ENCODE measurements at places on chromosomes 1 and 21.

GRCh38 chr1:156402331-156403020, 33.5 kb downstream of the RHBG start:
- DNase-seq: no peak

DNA sequence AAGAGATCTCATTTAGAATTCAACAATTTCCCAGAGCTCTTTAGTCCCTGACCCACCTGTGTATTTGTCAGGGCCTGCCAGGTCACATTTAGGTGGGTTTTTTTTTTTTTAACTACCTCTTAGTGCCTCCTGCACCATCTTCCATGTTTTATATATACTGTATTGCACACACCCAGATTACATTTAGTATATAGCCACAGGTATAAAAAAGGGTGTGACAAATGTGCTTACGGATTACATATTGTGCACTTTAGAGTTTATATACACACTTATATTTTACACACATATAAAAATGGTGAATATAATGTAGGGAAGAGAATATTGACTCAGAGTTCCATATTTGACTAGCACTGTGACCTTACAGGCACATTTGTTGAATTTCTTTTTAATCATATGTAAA, 17.4 kb upstream of the LRIG2 start:
- no peak for DNase-seq

DNA sequence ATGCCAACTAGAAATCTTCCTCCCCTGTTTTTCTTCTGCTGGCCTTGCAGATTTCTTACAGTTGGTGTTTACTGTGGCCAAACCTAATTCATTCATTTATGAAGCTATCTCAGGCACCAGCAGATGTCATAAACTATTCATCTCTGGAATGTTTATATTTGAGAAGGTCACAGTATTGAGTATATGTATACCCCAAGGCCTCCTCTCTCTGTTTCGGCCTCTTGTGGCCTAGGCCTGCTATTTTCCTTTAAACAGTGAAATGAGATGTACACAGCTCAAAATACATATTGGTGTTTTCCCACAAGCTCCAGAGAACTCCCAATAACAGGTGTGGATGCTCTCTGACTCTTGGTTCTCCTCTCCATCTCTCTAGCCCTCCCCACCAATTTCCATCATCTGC, 520.7 kb upstream of the CAMK1G start:
- no peak for DNase-seq

DNA sequence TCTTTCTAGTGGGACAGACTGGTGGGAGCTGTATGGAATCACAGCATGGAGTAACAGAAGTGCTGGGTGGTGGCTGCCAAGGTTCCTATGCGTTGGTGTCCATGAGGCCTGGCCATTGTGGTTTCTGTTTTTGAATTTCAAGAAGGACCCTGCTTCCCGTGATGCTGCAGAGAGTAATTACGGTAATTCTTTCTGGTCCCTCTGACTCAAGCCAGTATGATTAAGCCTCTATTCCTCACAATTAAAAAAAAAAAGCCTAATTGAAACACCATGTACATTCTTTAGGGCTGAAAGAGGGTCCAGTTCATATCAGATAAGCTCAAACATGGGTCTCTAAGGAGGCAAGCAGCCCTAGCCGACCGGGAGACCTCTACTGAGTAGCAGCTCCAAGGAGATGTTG, 10.5 kb upstream of the C1orf21 start:
- no peak for DNase-seq

DNA sequence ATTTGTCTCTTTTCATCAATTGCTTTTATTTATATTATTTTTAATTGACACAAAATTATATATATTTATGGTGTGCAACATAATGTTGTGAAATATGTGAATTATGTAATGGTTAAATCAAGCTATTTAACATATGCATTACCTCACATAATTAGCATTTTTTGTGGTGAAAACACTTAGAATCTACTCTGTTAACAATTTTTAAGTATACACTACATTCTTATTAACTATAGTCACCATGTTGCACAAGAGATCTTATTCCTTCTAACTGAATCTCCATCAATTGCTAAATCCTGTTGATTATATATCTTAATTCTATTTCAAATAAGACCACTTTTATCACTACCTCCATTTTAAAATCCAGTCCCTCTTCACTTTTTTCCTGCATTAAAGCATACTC, 42.5 kb downstream of the PLPPR5 start:
- DNase-seq: no peak

DNA sequence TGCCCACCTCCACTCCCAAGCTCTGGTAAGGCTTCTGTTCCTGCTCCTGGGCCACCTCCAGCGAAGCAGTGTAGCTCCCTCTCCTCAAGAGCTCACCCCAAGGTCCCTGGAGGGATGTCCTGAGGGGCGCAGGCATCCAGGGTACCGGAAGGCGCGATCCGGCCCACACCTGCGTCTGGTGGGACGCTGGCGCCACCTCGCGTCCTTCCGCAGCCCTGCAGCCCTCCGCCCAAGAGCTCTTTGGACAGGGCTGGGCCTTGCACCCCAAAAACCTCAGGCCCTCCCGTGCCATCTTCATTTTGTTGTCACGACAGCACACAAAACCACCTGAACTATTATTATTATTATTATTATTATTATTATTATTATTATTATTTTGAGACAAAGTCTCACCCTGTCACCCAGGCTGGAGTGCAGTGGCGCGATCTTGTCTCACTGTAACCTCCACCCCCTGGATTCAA, 49.2 kb upstream of the PAX7 start:
- peak; percentile 47 for DNase-seq

- no peak for DNase-seq
Observed at GRCh38 chr1:205942631-205943159, 561 bp downstream of the SLC26A9 start.

- DNase-seq: peak; percentile 19
Observed at GRCh38 chr1:6625584-6626149, 999 bp downstream of the THAP3 start.

GRCh38 chr1:212520299-212520698, 87.6 kb downstream of the NENF start:
- no peak for DNase-seq

- DNase-seq: no peak
Observed at GRCh38 chr1:19206947-19207346, 3.1 kb downstream of the UBR4 start.

DNA sequence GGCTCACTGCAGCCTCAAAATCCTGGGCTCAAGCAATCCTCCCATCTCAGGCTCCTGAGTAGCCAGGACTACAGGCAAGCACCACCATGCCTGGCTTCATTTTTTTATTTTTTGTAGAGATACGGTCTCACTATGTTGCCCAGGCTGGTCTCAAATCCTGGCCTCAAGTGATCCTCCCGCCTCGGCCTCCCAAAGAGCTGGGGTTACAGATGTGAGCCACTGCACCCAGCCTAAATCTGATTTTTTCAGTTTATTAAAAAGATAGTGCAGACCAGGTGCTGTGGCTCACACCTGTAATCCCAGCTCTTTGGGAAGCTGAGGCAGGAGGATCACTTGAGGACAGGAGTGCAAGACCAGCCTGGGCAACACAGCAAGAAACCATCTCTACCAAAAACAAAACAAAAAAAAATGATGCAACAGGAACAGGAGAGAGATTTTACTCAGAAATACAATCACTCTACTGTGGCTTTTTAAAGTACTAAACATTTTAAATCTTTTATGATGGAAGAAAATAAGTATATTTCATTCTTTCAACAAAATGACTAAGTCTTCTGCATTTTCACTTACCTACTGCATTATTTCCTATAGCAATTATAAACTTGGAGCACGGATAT, 1.9 kb downstream of the PSMG1 start:
- no peak for DNase-seq

- DNase-seq: no peak
Observed at GRCh38 chr1:247456021-247456420, 1.9 kb downstream of the OR2B11 start.

DNA sequence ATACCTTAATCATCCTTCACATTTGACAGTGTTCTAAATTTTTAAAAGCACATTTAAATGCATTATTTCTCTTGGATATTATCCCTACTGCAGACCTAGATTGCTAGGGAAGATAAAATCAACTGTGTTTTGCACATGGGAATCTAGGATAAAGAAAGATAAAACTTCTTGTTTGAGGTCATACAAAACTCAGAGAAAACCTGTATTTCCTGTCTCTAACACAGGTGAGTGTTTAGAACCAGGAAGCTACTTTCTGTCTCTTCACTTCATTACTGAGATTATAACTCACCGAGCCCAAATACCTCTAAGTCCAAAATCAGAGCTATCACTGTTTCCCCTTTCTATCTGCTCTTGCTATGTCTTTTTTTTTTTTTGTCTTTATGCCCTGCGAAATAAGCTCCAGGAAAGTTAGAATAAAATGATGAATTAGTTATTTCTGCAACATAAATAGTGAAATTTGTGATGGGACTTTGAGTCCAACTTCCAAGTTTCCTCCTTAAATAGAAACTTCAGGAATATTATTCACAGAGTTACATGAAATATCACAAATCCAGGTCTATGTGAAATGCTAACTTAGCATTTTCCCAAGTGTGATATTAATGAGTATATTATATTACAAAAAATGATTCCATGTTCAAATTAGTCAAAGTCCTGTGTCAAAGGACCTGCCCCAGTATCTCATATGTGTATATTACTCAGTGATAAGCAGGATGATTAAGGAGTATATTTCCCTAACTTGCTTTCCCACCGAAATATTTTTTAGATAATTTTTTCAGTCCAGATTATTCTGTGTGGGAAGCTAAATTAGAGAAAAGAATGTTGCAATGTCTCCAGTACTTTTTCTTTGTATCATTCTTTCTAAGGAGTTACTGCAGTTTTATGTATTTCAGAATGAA, 226.4 kb downstream of the PLA2G4A start:
- no peak for DNase-seq

DNA sequence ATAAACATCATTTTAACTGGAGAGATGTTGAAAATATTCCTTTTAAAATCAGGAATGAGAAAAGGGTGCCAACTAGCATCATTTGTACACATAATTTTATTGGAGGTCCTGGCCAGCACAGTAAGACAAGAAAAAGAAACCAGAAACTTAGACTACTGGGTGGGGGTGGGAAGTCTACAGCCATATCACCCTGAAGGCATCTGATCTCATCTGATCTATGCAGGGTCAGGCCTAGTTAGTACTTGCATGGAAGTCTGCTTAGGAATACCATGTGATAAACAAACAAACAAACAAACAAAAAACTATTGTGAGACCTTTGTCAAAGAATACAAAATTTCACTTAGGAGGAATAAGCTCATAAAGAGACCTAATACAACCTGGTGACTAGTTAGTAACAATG, 54.2 kb downstream of the EIF2B3 start:
- DNase-seq: no peak

- DNase-seq: no peak
Observed at GRCh38 chr1:58964880-58965279, 181.0 kb upstream of the JUN start.

GRCh38 chr1:173295391-173295790, 88.3 kb upstream of the TNFSF4 start:
- no peak for DNase-seq

DNA sequence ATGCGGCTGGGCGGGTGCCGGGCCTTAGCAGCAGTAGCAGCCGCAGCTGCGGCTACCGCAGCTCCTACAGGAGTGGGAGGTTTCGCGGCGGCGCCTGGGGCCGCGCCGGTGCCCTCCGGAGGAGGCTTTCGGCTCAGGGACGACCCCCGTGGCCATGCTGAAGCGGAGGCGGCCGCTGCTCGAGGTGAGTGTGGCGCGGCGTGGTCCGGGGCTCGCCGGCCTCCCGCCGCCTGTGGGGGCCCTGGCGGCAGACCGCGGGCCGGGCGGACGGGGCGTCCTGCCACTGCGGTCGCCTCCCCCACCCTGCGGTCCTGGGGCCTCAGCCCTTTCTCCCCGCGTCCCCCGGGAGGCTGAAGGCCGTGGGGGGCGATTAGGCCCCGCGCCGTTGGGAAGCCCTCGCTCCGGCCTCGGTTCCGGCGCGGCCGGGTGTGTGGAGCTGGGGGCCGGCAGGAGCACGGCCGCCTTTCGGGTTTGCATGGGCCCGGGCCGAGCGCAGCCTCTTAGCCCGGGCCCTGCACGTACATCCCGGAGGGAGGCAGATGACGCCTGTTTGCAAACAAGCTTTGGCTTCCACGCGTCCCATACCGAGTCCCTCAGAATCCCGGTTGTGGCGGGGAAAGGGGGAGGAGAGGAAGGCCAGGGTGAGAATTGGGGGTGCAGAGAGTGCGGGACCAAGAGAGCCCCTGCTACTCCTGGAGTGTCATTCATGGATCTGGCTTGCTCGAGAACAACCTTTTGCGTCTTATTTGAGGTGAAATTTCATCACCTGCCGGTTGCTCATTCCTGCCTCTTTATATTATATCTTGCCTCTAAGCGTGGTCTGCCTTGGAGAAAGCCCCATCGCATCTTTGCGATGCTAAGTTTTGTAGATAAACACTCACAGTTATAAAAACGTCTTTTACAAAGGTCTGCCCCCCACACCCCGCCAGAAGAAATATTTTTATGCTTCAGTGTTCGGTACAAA, 613 bp downstream of the ZFYVE9 start:
- DNase-seq: peak; percentile 18

DNA sequence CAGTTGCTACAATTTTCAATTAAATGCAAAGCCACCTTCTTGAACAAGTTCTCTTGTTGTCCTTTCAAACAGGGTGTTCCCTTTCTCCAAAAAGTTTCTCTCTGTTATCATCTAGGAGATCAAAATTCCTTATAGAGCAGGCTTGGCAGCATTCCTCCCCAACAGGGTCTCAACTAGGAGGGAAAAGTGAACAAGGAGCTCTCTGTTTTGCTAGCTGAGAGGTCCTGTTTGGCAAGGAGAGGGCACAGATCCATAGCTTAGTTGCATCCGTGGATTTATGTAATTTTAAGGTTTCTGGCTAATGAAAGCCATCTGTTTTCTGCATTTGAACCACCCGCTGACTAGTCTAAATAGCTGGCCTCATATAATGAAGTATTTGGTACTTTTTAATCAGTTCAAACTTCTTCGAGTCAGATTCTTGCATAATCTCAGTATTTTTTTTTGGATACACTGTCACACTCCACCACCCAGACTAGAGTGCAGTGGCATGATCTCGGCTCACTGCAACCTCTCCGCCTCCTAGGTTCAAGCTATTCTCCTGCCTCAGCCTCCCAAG, 54.0 kb downstream of the APP start:
- no peak for DNase-seq

DNA sequence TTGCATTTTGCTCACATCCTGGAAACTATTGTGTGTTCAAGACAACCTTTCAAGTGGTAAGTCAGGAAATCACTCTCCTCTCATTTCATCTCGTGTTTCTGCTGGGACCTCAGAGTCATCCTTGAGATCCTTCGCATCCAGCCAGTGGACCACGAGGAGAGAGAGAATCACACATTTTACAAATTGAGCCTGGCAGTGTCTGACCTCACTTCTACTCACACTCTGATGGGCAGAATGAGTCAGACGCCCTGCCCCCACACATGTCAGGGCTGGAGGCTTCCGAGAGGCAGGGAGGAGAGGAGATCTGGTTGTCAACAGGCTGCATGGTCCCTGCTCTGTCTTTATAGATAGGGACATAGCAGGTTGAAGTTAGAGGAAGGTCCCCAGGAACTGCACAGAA, 509.7 kb downstream of the AJAP1 start:
- DNase-seq: no peak

GRCh38 chr1:74731399-74732052, 1.3 kb downstream of the CRYZ start:
- DNase-seq: no peak

GRCh38 chr1:226526801-226527595, 21.6 kb upstream of the STUM start:
- no peak for DNase-seq

Measured in activated CD4-positive, alpha-beta memory T cell treated with anti-CD3 and anti-CD28 coated beads, Interleukin-2, amount 10 ng/mL, durations not matched to agents 7 days and 5 days (primary cell).